Stimulated activated CD8-positive, alpha-beta memory T cell treated with anti-CD3 and anti-CD28 coated beads, Interleukin-15, amount 100 ng/mL, for 1 hour (primary cell): ENCODE measurements at places on chromosomes 3 and 15.

DNA sequence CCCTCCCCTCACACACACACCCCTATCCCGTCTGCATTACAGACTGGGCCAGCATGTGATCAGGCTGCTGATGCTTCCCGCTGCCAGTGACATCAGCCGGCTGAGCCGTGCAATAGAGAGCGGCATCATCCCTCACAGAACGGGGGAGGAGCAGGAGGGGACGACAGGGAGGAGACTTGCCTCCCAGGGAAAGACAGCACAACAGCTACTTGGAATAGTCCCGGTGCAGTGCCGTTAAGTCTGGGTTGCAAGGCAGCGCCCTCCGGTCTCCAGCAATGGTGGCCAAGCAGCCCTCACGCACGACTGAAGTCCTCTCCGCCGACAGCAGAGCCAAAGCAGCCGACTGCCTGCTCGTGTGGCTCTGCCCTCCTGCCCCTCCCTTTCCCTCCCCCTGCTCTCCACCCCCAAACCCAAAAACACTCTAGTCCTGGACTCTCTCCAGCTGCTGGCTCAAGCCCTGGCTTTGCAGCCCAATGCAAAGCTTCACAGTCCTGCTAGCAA lies 31.5 kb upstream of the RPS17 start:
- DNase-seq = no peak

GRCh38 chr3:146554151-146554760 lies 9.8 kb upstream of the PLSCR1 start:
- DNase-seq = no peak

GRCh38 chr3:61223451-61223850 lies 27.8 kb downstream of the FHIT start:
- no peak for DNase-seq

DNA sequence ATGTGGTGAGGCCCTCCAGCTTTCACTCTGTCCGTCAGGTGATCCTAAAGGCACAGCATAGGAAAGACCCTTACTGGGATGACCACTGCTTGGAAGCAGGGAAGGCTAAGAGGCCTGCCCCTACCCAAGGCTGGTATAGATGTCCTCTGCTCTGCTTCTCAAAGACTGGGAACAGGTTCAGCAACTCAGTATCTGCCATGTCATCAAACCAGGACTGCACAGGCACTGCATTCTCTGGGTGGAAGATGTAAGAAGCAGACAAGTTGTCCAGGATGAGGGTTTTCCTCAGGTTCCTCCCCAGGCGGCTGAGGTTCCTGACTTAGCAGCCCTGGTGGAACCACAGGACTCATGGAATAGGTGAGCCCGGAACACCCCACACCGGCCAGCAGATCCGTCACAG lies 4.7 kb downstream of the FAM98B start:
- no peak for DNase-seq

DNA sequence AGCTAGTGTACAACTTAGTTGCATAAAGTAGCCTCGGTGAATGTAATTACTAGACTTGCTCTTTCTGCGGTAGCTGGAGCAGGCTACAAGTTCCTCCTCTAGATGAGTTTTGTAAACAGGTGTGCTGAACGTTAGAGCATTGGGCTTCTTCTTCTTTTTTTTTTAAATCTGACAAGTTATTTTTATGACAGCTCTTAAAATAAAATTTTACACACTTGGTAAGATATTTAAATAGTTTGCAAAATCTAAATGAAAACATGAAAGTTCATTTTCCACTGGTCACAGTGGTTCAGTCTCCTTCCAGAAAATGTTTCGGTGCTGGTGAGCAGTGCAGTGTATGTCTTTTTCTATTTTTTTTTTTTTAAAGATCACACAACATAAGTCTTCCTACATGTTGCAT lies 3.0 kb downstream of the CCR9 start:
- DNase-seq = no peak
